A549 treated with CORT108297 at 1 μM for 4 hours (cell line): ENCODE measurements at places on chromosomes 2 and 18. TPM values are rescaled to one million over a fixed set of nuclear protein-coding genes. Genes with fewer than 3 reads are reported as not detected.

KCNJ13 gene
- not detected in 5 replicates for total RNA-seq

GPD2 gene
- 17.3 to 36.1 TPM (median 26.5 TPM) in 5 replicates for total RNA-seq

GCA gene
- 5.4 to 7.0 TPM (median 5.9 TPM) in 5 replicates for total RNA-seq

LOXL3 gene
- total RNA-seq: 0.22 to 0.37 TPM (median 0.33 TPM) in 5 replicates

G6PC2 gene
- total RNA-seq: not detected in 5 replicates

RAB6C gene
- total RNA-seq: not detected in 5 replicates

BOK gene
- total RNA-seq: 24.8 to 38.6 TPM (median 35.9 TPM) in 5 replicates

SERPINB3 gene
- total RNA-seq: 0.06 to 0.17 TPM (median 0.08 TPM) in 5 replicates

KLHL41 gene
- 0.07 to 0.37 TPM (median 0.21 TPM) in 5 replicates for total RNA-seq

ARHGAP28 gene
- total RNA-seq: 0.07 to 0.13 TPM (median 0.12 TPM) in 3 of 5 replicates, not detected in the others

CCDC68 gene
- 2.6 to 4.4 TPM (median 3.8 TPM) in 5 replicates for total RNA-seq

PLGLB1 gene
- total RNA-seq: 0.38 to 1.0 TPM (median 0.80 TPM) in 5 replicates

SH3RF3 gene
- total RNA-seq: 0.40 to 0.50 TPM (median 0.40 TPM) in 5 replicates

USP37 gene
- total RNA-seq: 4.3 to 5.9 TPM (median 4.8 TPM) in 5 replicates

OTOS gene
- total RNA-seq: 0.19 TPM in 1 of 5 replicates, not detected in the others

CCDC142 gene
- 10.8 to 16.9 TPM (median 15.4 TPM) in 5 replicates for total RNA-seq

LOXHD1 gene
- not detected in 5 replicates for total RNA-seq

CYS1 gene
- total RNA-seq: 0.81 to 1.8 TPM (median 1.3 TPM) in 5 replicates

C2orf66 gene
- 0.06 to 0.13 TPM (median 0.07 TPM) in 3 of 5 replicates, not detected in the others for total RNA-seq

CASP8 gene
- 34.4 to 43.8 TPM (median 35.5 TPM) in 5 replicates for total RNA-seq

GNAL gene
- total RNA-seq: 4.4 to 6.3 TPM (median 5.7 TPM) in 5 replicates

LYPD6B gene
- 0.12 TPM in 1 of 5 replicates, not detected in the others for total RNA-seq

CCDC88A gene
- total RNA-seq: 17.7 to 26.0 TPM (median 24.1 TPM) in 5 replicates

CENPA gene
- total RNA-seq: 48.7 to 57.9 TPM (median 55.8 TPM) in 5 replicates

SCN2A gene
- 0.01 to 0.06 TPM (median 0.02 TPM) in 4 of 5 replicates, not detected in the other for total RNA-seq

VIL1 gene
- total RNA-seq: 0.17 to 0.37 TPM (median 0.25 TPM) in 5 replicates

ACTR1B gene
- total RNA-seq: 30.4 to 48.3 TPM (median 43.8 TPM) in 5 replicates

SGO2 gene
- 11.9 to 16.2 TPM (median 13.7 TPM) in 5 replicates for total RNA-seq

CYB5A gene
- total RNA-seq: 118 to 134 TPM (median 124 TPM) in 5 replicates

SLC19A3 gene
- 2.4 to 3.5 TPM (median 2.6 TPM) in 5 replicates for total RNA-seq

BUB1 gene
- 37.4 to 50.0 TPM (median 43.9 TPM) in 5 replicates for total RNA-seq

SKA1 gene
- total RNA-seq: 11.4 to 14.9 TPM (median 12.0 TPM) in 5 replicates

C2orf78 gene
- not detected in 5 replicates for total RNA-seq

IL1B gene
- total RNA-seq: 0.21 to 0.57 TPM (median 0.24 TPM) in 5 replicates

LHCGR gene
- not detected in 5 replicates for total RNA-seq

IL36G gene
- total RNA-seq: not detected in 5 replicates

ELOA2 gene
- total RNA-seq: not detected in 5 replicates

CHRND gene
- not detected in 5 replicates for total RNA-seq

AFF3 gene
- total RNA-seq: 0.01 to 0.16 TPM (median 0.06 TPM) in 5 replicates

TBR1 gene
- 0.01 to 0.07 TPM (median 0.05 TPM) in 4 of 5 replicates, not detected in the other for total RNA-seq

ANKRD30B gene
- total RNA-seq: 0.02 to 0.03 TPM (median 0.02 TPM) in 3 of 5 replicates, not detected in the others

RNF125 gene
- 0.20 to 0.32 TPM (median 0.28 TPM) in 5 replicates for total RNA-seq

ESPNL gene
- 0.12 to 0.36 TPM (median 0.22 TPM) in 5 replicates for total RNA-seq

TMEFF2 gene
- 0.13 to 0.81 TPM (median 0.34 TPM) in 5 replicates for total RNA-seq
